Common myeloid progenitor, CD34-positive (primary cell): ENCODE measurements at places on chromosomes 7 and 10.

DNA sequence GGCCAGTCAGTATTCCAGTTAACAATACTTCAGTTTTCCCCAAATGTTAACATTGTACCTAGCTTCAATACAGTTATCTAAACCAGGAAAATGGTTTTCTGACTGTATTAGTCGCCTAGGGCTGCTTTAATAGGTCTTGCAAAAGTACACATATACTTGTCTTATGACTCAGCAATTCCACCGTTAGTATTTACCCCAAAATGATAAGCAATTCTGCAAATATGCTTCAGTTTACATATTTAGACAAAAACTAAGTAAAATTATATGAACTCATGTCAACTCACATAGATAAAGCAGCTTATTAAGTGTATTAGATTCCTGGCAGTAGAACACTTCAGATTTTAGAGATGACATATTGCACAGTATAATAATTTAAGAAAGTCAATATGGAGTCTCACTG, 363.3 kb downstream of the ARL4A start:
- DNase-seq, result peak; percentile 9

DNA sequence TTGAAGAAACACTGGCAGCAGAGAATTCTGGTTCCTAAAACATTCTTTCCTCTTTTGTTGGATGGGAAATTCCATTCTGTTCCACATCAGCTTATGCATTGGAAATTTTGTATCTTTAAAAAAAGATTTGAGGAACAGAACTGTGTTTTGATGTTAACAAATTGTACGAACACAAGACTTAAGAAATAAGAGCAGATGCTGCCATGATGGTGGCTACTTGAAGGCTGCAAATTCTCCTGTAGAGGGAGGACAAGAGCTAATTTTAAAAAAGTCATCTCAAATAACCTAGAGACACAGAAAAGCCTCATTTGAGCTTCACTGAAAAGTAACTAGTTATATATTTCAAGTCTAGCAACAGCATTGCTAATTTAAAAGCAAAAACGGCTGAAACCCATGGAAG, 29.8 kb downstream of the NDUFB2 start:
- DNase-seq, result peak; percentile 45

GRCh38 chr7:8719102-8719501, 285.7 kb downstream of the NXPH1 start:
- DNase-seq, result no peak

DNA sequence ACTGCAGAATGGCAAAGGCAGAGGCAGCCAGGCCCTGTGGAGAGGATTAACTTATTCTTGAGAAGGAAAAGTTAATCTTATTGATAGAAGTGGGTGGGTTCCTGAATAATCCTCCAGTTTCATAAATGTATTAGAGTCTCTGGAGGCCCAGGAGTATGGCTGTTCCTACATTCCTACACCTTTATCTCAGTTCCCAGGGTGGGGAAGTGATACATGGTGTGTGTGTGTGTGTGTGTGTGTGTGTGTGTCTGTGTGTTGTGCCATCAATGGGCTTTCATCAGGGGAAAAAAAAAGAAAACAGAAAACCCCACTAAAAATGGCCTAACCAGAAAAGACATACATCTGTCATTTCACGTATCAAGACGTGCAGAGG, 22.0 kb upstream of the GSDME start:
- no peak for DNase-seq

DNA sequence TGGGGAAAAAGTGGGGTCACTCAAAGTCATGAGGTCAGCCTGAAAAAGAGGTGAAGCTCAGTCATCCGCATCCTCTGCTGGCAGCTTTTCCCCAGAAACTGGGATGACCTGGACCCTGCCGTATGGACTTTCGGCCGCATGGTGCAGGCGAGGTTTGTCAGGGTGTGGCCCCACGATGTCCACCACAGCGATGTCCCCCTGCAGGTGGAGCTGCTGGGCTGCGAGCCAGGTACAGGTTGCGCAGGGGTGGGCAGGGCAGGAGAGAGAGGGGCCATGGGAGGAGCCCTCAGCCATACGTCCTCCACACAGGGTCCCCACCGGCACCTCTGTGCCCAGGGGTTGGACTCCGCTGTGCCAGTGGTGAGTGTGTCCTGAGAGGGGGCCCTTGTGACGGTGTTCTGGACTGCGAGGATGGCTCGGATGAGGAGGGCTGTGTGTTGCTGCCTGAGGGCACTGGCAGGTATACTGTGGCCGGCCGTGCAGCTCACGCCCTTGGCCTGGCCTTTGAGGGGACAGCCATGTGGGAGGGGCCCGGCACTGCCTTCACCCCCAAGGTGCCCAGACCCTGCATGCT, 23.0 kb upstream of the ZNF467 start:
- DNase-seq, result no peak

GRCh38 chr10:80700760-80701444, 163.2 kb downstream of the SH2D4B start:
- DNase-seq, result no peak

DNA sequence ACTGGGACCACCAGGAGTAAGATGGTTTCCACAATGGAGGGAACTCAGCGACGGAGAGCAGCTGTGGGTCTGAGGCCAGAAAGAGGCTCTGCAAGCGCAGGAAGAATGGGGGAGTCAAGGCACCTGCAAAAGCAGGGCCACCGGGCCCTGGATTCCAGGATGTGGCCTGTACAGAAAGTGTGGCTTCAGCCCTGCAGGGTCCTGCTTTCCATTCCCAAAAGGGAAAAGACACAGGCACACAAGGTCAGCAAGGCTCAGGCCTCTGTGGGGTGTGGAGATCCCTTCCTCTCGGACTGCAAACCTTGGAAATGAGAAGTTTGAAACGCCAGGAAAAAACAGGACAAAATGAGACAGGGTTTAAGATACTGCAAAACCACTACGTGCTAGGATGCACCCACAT, 232.5 kb downstream of the TNS3 start:
- DNase-seq, result no peak

- DNase-seq, result no peak
Measured at GRCh38 chr7:29900745-29901144, 88.9 kb downstream of the SCRN1 start.

- no peak for DNase-seq
Measured at GRCh38 chr10:34405611-34406462, 409.3 kb downstream of the PARD3 start.

DNA sequence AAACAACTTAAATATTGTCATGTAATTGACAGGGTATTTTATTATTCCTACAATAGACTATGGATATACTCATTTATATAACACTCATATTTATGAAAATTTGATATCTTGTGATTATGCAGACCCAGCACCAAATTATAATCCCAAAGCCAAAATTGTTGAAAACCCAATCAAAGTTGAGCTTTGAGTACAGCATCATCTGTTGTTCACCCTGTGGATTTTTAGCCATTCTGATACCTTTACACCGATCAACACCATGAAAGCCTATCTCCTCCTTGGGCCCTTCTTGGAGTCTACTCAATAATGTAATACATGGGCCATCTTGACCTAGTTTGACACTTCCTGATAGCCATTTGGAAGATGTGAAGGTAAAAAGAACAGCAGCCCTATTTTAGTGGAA, 49.5 kb downstream of the AASS start:
- no peak for DNase-seq

GRCh38 chr7:1024331-1024841, 20.0 kb upstream of the GPR146 start:
- DNase-seq, result no peak

DNA sequence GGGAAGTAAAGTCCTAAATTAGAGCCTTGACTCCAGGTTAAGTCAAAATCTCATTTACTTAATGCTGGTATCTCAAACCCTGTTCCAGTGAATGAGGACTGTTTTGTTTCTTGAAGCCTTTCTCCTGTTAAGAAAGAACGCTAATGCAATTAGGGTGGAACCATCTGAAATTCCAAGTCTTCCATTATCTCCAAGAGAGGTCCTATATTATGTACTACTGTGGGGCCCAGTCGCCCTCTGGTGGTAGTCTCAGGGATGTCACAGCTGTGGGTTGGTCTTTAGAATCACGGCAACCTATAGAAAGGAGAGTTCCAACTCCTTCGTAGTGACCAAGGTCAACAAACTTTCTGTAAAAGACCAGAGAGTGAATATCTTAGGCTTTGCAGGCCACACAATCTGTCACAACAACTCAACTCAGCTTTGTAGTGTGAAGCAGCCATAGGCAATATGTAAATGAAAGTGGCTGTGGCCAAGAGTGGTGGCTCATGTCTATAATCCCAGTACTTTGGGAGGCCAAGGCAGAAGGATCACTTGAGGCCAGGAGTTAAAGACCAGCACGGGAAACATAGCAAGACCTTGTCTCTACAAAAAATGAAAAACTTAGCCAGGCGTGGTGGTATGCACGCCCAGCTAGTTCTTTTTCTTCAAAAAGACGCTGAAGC, 9.3 kb downstream of the RPP38 start:
- peak; percentile 76 for DNase-seq

- no peak for DNase-seq
Measured at GRCh38 chr7:27890205-27890849, 150.4 kb downstream of the TAX1BP1 start.

DNA sequence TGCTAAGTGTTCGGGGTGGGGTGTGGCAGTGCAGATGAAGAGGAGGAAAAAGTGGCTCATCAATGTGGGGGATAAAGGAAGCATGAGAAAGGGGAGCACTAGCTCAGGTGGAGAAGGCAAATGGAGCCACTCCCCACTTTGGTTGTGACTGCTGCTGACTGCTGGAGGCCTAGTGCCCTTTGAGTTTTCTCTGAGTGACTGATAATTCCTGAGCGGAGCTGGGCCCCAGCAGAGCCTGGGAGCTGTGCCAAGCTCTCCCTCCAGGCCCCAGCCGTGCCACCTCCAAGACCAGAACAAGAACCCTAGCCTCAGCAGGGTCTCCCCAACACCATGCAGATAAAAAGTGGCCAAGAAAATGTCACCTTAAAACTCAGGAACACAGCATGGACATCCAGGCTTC, 9.7 kb upstream of the RASSF4 start:
- DNase-seq, result no peak

DNA sequence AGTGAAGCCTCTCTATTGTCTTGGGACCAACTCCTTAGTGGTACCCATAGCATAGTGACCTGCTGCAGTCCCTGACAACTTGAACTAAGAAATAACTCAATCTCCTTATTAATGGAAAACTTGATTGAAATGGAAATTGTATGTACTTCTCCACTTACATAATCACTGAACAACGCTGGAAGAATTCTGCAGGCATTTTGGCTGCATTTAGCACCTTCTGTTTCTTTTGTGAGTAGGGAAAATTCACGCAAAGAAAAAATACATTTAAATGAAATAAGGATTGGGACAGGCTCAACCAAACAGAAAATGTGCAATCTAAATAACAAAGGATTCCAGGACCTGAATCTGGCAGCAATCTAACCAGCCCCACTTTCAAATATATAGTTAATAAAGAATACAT, 126.9 kb upstream of the GHITM start:
- DNase-seq, result no peak

- DNase-seq, result no peak
Measured at GRCh38 chr7:158321936-158322615, 265.5 kb downstream of the PTPRN2 start.

- DNase-seq, result no peak
Measured at GRCh38 chr10:114571316-114571999, 86.6 kb downstream of the ABLIM1 start.

GRCh38 chr7:15555381-15555859, 6.4 kb downstream of the AGMO start:
- peak; percentile 4 for DNase-seq

- DNase-seq, result no peak
Measured at GRCh38 chr7:88307412-88307811, 718 bp upstream of the STEAP4 start.

DNA sequence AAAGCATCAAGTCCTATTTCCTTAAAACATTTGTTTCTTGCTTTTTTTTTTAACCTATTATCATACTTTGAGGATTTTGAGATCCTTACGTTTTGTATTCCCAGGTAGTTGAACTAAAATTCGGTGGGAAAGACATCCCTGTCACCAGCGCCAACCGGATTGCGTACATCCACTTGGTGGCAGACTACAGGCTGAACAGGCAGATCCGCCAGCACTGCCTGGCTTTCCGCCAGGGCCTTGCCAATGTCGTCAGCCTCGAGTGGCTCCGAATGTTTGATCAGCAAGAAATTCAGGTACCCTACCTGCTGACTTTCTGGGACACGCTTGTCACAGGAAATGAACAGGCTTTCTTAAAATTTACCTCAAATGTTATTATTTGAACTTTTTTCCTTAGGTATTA, 83.0 kb upstream of the DNAJB6 start:
- no peak for DNase-seq

GRCh38 chr7:141072548-141073172, 1.2 kb upstream of the TMEM178B start:
- peak; percentile 22 for DNase-seq

DNA sequence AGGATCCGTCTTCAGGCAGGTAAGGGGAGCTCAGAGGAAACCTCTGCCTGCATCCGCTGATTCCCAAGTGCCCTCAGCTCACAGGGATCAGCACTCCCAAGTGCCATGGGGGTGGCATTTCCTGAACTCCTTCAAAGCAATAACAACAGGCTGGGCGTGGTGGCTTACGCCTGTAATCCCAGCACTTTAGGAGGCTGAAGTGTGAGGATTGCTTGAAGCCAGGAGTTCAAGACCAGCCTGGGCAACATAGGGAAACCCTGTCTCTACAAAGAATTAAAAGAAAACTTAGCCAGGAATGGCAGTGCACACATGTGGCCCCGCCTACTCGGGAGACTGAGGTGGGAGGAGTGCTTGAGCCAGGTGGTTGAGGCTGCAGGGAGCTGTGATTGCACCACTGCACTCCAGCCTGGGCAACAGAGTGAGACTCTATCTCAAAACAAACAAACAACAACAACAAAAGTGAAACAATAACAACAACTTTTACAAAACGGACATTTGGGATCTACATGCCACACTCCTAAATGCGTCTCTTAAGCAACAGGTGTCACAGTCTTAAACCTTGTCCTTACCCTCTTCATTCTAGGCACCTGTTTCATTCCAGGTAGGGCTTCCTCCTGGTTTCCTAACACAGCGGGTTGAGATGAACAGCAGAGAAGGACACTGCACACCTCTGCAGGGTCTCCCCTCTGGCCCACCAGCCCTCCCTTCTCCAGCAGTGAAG, 73.8 kb downstream of the PAXIP1 start:
- no peak for DNase-seq

DNA sequence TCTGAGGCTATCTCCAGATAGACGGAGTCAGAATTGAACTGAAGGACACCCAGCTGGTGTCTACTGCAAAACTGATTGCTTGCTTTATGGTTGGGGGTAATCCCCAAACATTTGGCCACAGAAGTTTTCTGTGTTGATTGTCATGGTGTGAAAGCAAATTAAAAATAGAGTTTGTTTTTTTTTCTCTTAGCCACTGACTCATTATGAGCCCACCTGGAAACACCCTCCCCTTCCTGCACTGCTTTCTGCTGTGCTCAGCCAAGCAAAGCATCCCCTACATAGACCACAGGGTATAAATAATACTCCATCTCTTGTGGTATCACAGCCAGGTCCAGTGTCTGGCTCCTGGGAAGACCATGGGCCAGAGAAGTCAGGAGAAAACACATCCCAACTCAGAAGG, 6.5 kb upstream of the VWC2 start:
- no peak for DNase-seq

GRCh38 chr10:131109726-131110125, 201.8 kb downstream of the TCERG1L start:
- no peak for DNase-seq

- no peak for DNase-seq
Measured at GRCh38 chr7:139741789-139742344, 35.9 kb downstream of the HIPK2 start.

GRCh38 chr10:88027570-88027969, 164.1 kb downstream of the PTEN start:
- peak; percentile 71 for DNase-seq
